ENCODE measurements at places on chromosomes 16 and 17.

- peaks cover 20% of the 10 kb centered on the region for H3K4me1 ChIP-seq
- H3K36me3 ChIP-seq = peaks cover 66% of the 10 kb centered on the region
- H3K4me3 ChIP-seq = no peak overlapping the region
- H3K27me3 ChIP-seq = no peaks in the 10 kb centered on the region
These were observed 19.8 kb downstream of the RAD51D start for GRCh38 chr17:35099908-35100307.

DNA sequence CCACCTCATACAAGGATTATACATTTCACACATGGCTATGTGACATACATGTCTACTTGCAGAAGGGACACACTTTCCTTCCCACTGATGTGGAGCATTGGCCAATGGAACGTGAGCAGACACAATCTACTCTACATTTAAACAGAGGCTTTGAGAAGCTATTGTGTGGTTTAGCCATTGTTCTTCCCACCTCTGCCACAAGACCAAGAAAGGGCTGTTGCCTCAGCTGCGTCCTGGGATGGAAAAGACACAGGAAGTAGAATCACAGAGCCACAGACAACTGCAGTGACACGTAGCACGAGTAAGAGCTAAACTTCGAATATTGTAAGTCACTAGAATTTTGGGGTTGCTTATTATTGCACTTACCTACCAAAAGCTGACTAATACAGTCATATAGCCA is 33.3 kb downstream of the PRKCB start:
- H3K27me3 ChIP-seq = no peaks in the 10 kb centered on the region
- H3K36me3 ChIP-seq = peaks cover 32% of the 10 kb centered on the region
- peak overlapping the region; percentile 88 for H3K27ac ChIP-seq
- no peak for DNase-seq
- peaks cover 77% of the 10 kb centered on the region for H3K4me1 ChIP-seq

- H3K27ac ChIP-seq = no peak overlapping the region
- no peaks in the 10 kb centered on the region for H3K36me3 ChIP-seq
- no peak overlapping the region for H3K4me3 ChIP-seq
These were observed 11.7 kb downstream of the TUBB3 start for GRCh38 chr16:89934611-89935553.

- peak; percentile 80 for DNase-seq
- peaks cover 3% of the 10 kb centered on the region for H3K27me3 ChIP-seq
- no peaks in the 10 kb centered on the region for H3K36me3 ChIP-seq
- peaks cover 15% of the 10 kb centered on the region for H3K4me1 ChIP-seq
- H3K4me3 ChIP-seq = peak overlapping the region; percentile 77
These were observed 3.8 kb upstream of the TAC4 start for GRCh38 chr17:49851387-49852291.

- peaks cover 2% of the 10 kb centered on the region for H3K36me3 ChIP-seq
- no peak overlapping the region for H3K27ac ChIP-seq
- peaks cover 7% of the 10 kb centered on the region for H3K4me1 ChIP-seq
- no peak overlapping the region for H3K4me3 ChIP-seq
These were observed 223.0 kb downstream of the TANC2 start for GRCh38 chr17:63189082-63189481.

DNA sequence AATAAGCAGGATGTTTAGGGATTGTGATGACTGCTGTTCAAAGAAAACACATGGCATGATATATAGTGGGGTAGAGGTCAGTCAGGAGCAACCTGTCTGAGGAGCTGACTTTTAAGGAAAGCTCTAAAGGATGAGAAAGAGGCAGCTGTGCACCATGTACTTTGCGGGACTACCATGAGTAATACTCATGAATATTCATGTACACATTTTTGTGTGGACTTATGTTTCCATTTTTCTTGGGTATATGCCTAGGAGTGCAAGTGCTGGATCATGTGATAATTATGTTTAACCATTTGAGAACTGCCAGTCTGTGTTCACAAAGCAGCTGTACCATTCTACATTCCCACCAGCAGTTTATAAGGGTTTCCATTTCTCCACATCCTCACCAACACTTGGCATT is 35.8 kb downstream of the BEAN1 start:
- no peak for DNase-seq
- peaks cover 39% of the 10 kb centered on the region for H3K27me3 ChIP-seq
- no peaks in the 10 kb centered on the region for H3K36me3 ChIP-seq
- H3K4me3 ChIP-seq = no peak overlapping the region
- H3K4me1 ChIP-seq = no peaks in the 10 kb centered on the region
- no peak overlapping the region for H3K27ac ChIP-seq

- no peaks in the 10 kb centered on the region for H3K36me3 ChIP-seq
- DNase-seq = no peak
- H3K27ac ChIP-seq = no peak overlapping the region
- H3K4me3 ChIP-seq = no peak overlapping the region
These were observed 200.2 kb downstream of the RBFOX3 start for GRCh38 chr17:79410681-79411080.

GRCh38 chr16:86039606-86040005 is 140.6 kb downstream of the IRF8 start:
- DNase-seq = no peak
- H3K27ac ChIP-seq = no peak overlapping the region

GRCh38 chr17:30336369-30337171 is 2.7 kb upstream of the TMIGD1 start:
- H3K27ac ChIP-seq = no peak overlapping the region
- H3K4me1 ChIP-seq = peaks cover 47% of the 10 kb centered on the region
- no peaks in the 10 kb centered on the region for H3K27me3 ChIP-seq
- H3K4me3 ChIP-seq = no peak overlapping the region

- H3K27ac ChIP-seq = peak overlapping the region; percentile 33
- H3K27me3 ChIP-seq = no peaks in the 10 kb centered on the region
- no peak overlapping the region for H3K4me3 ChIP-seq
- no peak for DNase-seq
- peaks cover 73% of the 10 kb centered on the region for H3K36me3 ChIP-seq
These were observed 31.9 kb upstream of the PHAF1 start for GRCh38 chr16:67077871-67078270.

DNA sequence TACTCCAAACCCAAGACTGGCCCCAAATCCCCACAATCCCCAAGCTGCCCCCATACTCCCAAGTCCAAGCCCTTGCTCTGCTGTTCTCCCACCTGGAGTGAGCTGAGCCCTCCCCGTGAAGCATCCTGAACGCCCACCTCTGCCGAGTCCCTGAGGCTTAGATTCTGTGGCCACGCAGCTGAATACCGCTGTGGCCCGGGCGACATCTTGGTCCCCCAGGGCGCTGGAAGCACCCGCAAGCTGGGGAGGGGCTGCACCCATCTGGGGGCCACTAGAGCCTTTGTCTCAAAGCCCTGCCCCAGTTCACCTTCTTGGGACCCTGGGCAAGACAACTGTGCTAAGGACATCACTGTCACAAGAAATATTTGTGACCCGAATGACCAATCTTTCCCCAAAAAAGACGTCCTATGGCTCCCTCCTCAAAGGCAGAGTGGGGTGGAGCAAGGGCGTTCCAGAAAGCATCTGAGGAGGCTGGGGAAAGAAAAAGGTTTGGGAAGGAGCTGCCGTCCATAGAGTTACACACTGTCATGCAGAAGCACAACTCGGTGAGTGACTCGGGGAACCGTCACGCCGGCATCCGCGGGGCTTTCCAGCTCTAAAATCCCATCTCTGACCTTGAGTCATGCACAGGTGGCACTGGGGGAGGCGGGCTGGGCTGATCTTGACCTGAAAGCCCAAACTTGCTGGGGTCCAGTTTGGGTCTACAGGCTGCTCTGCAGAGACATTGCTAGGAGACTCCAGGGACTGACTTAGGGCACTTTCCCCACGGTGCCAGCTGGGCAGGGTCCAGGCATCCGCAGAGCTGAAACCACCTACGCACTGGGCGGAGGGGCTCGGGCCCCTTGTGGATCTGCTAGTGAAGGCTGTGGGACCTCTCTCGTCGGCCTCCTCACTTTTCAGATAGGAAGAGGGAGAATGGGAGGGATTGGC is 6.6 kb downstream of the PTX4 start:
- no peaks in the 10 kb centered on the region for H3K4me1 ChIP-seq
- no peak overlapping the region for H3K27ac ChIP-seq
- DNase-seq = no peak
- H3K4me3 ChIP-seq = no peak overlapping the region
- no peaks in the 10 kb centered on the region for H3K27me3 ChIP-seq

- peaks cover 39% of the 10 kb centered on the region for H3K4me1 ChIP-seq
- peak overlapping the region; percentile 75 for H3K4me3 ChIP-seq
- no peaks in the 10 kb centered on the region for H3K36me3 ChIP-seq
- H3K27ac ChIP-seq = peak overlapping the region; percentile 93
- no peaks in the 10 kb centered on the region for H3K27me3 ChIP-seq
These were observed 3.9 kb upstream of the SGCA start for GRCh38 chr17:50161911-50162288.

DNA sequence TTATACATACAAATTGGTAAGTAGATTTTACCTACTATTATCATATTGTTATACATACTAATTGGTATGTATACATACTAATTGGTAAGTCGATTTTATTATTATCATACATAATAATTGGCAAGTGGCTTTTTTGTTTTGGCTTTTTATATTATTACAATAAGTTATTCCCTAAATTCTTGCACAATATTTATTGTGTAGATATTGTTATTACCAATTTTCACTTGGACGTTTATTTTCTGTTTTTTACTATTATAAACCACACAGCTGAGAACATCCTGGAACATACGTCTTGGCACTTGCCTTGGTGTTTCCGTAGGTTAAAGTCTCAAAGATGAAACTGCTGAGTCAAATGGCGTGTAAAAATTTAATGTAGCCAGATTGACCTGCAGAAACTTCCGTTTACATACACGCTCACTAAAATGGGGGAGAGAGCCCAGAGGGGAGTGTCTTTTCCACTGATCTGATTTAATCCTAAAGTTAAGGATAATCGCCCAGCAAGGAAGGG is 18.9 kb downstream of the GNGT2 start:
- peak overlapping the region; percentile 92 for H3K4me3 ChIP-seq
- H3K36me3 ChIP-seq = peaks cover 6% of the 10 kb centered on the region
- peak overlapping the region; percentile 99 for H3K27ac ChIP-seq
- H3K4me1 ChIP-seq = peaks cover 43% of the 10 kb centered on the region
- H3K27me3 ChIP-seq = no peaks in the 10 kb centered on the region

DNA sequence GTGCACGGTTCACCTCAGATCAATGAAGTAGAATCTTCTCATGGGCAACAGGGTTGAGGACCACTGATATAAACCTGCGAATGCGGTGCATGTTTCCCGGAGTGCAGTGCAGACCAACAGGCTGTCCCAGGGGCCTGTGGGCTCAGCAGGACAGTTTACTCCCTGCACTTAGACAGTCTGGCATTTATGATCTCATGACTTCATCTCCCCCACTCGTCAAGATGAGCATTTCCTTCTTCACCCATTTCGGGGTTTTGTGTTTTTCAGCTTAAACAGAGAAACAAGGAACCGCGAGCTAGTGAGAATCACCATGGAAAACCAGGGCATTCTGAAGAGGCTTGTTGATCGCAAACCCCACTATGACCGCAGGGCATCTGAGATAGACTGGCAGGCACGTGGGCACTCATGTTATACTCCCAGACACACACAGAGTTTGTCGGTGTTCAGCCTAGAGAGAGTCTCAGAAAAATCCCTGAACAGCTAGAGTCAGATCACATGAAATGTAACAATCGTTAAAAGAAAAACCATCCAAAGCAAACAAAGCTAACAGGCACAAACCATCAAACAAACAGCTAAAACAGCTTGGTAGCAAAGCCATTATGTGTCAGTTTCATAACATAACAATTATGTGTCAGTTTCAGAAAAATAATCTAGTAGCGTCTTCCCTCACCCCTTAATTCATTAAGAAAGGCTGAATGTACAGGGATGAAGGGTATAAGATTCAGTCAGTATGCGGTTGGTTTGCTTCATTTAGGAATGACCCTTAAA is 2.9 kb downstream of the CFAP97D1 start:
- peaks cover 9% of the 10 kb centered on the region for H3K4me1 ChIP-seq
- peaks cover 42% of the 10 kb centered on the region for H3K27me3 ChIP-seq
- no peaks in the 10 kb centered on the region for H3K36me3 ChIP-seq
- no peak for DNase-seq
- no peak overlapping the region for H3K27ac ChIP-seq
- H3K4me3 ChIP-seq = no peak overlapping the region

DNA sequence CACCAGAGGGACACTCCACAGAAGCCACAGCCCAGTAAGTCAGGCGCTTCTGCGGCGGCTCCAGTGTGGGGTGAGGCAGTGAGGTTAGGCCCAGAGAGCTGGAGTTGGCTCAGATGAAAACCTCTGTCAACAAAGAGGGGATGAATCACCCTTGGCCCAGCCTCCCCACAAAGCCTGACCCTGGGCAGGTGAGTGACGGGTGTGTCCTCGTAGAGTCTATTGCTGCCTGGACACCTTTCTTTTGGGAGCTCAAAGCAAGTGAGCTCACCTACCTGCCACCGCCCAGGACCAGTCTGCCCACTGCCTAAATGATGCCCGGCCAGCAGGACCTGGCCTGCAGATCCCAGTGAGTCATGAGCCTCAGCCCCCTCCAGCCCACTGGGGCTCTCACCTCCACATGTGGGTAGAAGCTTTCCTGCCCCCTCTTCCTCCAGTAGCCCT is 24.9 kb upstream of the DBNDD1 start:
- no peak for DNase-seq
- no peak overlapping the region for H3K27ac ChIP-seq
- H3K4me3 ChIP-seq = no peak overlapping the region
- peaks cover 21% of the 10 kb centered on the region for H3K27me3 ChIP-seq
- peaks cover 10% of the 10 kb centered on the region for H3K4me1 ChIP-seq

DNA sequence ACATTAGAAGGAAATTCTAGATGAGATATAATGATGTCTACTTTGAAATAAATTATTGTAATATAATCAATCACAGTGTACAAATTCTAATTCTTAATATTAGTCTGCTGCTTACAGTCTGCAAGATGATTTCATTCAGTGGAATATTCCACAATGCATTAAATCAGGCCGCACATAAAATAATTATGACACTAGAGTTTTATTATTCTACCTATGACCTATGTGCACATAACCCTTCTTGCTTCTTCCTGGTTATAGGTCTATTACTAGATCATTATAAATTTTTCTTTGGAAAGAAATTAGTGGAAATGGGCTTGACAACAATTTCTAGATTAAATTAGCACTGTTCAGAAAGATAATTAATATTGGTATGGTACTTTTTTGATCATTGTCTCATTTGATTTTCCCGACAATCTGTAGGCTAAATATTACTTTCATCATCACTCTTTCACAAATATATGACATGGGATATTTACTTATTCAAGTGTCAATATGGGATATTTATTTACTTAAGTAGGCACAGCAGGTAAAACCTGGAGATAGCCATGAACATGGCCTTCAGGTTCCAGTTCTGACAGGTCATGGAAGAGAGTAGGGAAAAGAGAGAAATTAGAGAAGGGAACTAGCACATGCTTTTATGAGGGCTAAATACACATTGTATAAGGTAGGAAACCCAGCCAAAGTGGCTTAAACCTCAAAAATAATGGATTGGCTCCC is 476.4 kb downstream of the TOX3 start:
- H3K27ac ChIP-seq = no peak overlapping the region
- no peaks in the 10 kb centered on the region for H3K27me3 ChIP-seq
- DNase-seq = no peak
- no peaks in the 10 kb centered on the region for H3K4me1 ChIP-seq
- H3K36me3 ChIP-seq = no peaks in the 10 kb centered on the region
- H3K4me3 ChIP-seq = no peak overlapping the region

DNA sequence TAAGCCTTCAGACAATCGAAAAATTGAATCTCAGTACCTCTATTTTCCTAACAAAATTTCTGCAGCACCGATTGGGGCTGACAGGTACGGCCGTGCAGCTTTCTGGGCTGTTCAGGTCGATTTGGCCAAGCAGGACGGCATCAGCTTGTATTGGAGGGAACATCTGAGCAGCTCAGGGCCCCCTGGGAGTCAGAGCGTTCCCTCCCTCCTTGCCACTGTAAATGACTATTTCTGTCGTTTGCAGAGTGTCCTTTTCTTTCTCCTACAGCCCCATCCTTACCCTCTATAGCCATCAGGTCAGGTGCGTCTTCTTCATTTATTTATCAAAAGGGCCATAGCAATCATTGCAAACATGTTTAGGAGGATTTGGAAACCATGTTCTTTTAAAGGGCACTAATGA is 731.1 kb downstream of the WWOX start:
- no peak overlapping the region for H3K27ac ChIP-seq
- H3K36me3 ChIP-seq = no peaks in the 10 kb centered on the region
- H3K4me1 ChIP-seq = peaks cover 1% of the 10 kb centered on the region
